ENCODE measurements at places on chromosomes 12 and 14.

GRCh38 chr12:86777325-86777724 is 521.1 kb upstream of the MGAT4C start:
- no peak for DNase-seq

GRCh38 chr14:76491172-76491930 is 115.4 kb downstream of the ESRRB start:
- DNase-seq = no peak

DNA sequence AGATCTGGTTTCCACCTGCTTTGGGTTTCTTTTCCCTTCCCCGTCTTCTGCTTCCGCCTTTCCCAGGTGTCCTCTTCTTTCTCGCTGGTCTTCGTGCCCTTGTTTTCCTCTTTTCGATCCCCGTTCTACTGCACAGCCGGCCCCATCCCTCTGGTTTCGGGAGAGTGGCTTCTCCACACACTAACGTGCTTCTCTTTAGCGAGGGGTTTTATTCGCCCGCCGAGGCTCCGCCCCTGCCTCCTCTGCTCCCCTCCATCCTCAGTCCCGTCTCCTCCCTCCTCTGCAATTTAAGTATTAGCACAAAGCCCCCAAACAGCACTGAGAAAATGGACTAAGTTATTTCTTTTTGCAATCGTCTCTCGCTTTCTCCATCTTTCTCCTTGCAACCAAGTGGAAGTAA is at the start of gene SLC7A8:
SLC7A8 (minus strand) TSS at position 182 of the 400 bp plus-strand sequence. CDS start 746 bp downstream, outside the sequence.
- DNase-seq = no peak

- DNase-seq = no peak
These were observed 85.5 kb downstream of the ADCK1 start for GRCh38 chr14:77885367-77885766.

DNA sequence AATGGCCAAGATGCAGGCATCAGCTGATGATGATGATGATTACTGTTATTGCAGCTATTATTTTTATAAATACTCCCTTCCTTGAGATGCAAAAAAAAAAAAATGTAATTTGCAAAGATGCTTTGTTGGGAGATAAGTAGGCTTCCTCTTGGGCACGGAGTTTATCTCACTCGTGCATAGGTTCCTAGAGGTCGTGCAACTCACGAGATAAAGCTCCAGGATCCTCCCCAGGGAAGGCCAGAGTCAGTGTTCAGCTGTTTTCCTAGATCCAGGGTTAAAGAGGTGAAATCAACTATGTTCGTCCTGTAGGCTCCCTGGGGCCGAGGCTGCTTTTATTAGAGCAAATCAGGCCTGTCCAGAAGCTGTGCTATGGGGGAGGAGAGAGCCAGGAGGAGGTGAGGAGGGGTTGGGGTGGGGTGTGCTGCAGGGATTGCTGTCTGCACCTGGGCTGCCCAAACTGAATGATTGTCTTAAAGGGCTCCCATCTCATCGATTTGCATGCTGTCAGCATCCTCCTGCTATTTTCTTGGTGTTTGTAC is 270.3 kb downstream of the NRXN3 start:
- no peak for DNase-seq

DNA sequence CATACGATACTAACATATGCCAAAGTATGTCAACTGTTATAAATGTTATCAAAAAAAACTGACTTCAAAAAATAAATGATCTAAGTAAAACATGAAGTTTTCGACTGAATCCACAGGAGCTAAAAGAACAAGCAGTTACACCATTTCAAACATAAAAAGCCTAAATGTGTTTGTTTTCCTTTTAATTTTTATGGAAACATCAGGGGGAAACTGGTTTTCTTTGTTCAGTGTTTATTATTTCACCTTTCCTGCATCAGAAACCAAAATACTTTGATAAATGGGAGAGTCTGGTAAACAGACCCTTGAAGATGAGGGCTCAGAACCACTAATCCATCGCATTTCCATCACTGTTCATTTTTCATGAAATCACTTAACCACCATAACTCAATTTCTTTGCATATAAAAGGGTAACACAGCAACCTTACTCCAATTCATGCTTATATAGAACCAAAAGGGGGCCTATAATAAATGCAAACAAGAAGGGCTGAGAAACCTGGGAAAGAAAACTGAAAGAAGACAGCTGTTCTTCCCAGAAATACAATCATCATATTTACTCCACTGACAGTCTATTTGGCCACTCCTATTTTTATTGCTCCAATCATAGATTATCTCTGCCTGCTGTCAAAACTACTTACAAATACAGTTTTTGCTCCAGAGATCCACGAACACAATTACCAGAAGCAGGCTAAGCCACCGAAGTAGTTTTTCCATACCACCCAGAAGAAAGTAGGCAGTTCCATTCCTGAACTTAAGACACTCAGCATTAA is 17.0 kb downstream of the FGD6 start:
- DNase-seq = no peak
